ENCODE measurements at places on chromosomes 11 and 22.

GRCh38 chr11:35747668-35748067 lies 85.1 kb downstream of the TRIM44 start:
- no peak for DNase-seq

DNA sequence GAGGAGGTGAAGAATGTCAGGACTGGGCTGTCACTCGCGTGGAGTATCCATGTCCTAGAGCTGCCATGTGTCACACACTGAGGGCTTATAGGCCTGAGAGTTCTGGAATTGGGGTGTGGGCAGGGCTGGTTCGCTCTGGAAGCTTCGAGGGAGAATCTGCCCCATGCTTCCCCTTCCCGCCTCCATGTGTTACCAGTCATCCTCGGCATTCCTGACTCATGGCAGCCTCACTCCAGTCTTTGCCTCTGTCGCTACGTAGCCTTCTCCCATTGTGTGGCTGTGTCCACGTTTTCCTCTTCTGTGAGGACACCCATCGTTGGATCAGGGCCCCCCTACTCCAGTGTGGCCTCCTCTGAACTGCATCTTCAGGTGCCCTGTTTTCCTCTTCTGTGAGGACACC lies 301.2 kb downstream of the TBC1D22A start:
- no peak for DNase-seq

DNA sequence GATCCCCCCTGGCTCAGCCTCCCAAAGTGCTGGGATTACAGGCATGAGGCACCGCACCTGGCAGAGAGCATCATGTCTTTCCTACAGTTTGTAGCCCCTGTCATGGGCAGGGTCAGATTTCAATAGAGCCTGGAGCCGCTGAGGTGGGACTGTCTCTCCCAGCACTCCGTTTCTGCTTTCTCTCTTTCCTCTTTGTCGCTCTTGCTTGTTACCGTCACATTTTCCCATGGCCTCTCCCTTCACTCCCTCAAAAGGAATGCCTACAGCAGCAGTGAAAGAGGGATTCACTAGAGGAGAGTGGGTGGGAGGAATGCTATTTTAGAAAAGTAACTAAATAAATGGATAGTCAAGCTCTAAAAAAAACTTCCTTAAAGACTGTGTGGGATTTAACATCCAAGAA lies 136.7 kb upstream of the TTC12 start:
- no peak for DNase-seq

- DNase-seq = no peak
Measured at GRCh38 chr11:61049063-61049377, 53.3 kb upstream of the CD5 start.

DNA sequence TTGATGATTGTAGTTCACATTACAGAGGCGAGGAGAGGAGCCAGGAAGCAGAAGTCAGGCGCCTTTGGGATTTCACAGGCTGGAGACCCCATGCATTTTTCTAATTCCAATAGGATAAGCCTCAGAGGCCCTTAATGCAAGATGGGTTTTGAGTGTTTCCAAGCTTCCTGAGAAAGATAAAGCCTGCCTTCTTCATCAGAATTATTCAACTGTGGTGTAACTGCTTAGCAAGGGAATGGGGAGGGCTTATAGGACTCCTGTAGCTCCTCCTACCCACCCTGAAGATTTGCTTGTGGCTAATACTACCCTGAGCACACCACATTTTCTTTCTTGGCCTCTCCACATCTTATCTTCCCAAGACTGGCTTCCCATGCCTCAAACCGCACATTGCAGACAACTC lies 151.1 kb upstream of the ISX start:
- DNase-seq = no peak

DNA sequence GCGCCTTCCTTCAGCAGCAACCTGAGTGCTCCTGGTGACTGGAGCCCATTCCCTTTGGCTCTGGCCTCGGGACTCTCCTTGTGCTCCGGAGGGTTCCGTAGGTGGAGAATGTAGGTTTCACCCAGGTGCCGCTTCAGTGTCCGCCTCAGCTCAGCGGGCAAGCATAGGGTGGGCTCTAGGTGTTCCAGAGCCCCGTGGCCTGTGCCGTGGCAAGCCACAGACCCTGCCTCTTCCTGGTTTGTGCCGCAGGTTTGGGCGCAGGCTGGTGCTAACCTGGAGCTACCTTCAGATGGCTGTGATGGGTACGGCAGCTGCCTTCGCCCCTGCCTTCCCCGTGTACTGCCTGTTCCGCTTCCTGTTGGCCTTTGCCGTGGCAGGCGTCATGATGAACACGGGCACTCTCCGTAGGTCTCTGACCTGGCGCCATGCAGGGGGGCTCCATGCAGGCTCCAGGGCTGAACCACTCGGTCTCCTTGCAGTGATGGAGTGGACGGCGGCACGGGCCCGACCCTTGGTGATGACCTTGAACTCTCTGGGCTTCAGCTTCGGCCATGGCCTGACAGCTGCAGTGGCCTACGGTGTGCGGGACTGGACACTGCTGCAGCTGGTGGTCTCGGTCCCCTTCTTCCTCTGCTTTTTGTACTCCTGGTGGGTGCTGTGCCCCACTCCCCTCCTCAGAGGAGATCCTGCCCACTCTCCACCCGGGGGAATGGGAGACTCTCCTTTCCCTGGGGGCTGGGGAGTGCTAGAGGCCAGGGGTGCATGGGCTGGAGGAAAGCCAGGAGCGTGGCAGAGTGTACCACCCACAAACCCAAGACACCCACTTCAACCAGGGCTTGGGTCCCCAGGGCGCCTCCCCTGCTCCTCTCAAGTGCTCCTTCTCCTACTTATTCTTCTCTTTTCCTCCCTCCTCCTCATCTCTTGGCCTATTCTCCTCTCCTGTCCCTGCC lies 2.4 kb downstream of the SLC22A12 start:
- no peak for DNase-seq

DNA sequence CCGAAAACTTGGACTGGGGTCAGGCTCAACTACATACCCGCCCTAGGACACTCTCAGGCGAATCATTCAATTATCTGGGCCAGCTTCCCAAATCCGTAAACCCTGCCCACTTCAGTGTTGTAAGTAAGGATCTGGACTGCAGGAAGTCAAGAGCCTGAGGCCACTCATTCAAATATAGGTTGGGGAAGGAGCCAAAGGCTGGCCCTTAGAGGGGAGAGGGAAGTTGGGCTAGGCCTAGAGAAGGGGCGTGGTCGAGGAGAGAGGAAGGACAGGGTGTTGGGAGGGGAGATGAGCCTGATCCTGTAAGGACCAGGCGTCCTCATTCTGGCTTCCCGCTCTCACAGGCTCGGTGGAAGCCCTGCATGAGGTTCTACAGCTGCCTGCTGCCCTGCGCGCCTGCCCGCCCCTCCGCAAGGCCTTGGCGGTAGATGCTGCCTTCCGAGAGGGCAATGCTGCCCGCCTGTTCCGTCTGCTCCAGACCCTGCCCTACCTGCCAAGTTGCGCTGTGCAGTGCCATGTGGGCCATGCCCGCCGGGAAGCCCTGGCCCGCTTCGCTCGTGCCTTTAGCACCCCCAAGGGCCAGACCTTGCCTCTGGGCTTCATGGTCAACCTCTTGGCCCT lies 3.0 kb downstream of the SAC3D1 start:
- DNase-seq = no peak

GRCh38 chr11:125165843-125166763 lies 1.6 kb downstream of the PKNOX2 start:
- no peak for DNase-seq

DNA sequence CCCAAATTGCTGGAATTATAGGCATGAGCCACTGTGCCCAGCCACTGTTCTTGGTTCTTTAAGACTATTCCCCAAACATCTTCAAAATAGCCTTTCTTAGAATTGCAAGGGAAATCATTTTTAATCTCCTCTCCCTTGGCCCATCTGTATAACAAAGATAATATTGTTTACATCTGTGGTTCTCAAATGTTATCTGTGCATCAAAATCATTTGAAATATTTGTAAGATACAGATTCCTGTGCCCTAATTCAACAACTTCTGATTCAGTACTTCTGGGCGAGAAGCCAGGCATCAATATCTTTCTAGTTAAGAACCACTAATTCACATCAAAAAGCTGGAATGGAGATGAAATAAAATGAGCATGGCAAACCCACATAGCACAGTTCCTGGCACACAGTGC lies 83.0 kb downstream of the TMPRSS5 start:
- DNase-seq = no peak

GRCh38 chr11:46387919-46388618 lies 3.5 kb downstream of the CHRM4 start:
- no peak for DNase-seq

DNA sequence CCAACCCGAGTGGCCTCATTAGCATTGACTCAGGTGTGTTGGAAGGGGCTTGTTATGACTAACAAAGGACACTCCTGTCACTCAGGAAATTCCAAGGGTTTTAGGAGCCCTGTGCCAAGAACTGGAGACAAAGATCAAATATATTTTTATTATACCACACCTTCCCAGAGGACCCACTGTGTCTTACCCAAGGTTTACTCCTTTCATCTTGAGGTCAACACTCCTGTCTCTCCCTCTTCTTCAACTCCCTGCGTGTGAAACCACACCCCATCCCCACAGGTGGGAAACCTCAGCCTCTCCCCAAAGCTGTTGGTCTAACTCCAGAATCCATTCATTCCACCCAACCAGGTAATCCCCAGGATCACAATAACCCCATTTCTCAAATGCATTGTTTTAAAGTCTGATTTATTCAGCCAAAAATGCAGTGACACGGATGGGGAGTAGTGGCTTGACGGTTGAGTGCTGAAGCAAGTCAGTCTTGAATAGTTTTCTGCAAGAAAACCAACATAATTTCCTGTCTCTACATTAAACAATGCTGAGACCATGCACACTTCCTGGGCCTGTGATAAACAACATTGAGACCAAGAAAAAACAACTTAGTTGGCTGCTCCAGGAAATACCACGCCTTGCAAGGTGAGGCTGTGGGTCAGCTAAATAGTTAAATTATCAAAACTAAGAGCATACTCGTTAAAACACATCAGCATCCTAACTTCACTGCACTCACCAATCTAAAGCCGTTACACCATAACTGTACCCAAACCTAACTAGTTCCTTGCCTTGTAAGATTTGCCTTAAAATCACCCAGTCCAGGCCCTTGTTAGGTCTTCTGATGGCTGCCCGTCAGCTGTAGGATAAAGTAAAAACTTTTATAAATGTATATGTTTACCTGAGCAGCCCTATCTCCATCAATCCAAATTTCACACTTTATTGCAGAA lies 38.5 kb upstream of the SPON1 start:
- no peak for DNase-seq

GRCh38 chr11:13358596-13359270 lies 81.1 kb downstream of the BMAL1 start:
- DNase-seq = no peak

DNA sequence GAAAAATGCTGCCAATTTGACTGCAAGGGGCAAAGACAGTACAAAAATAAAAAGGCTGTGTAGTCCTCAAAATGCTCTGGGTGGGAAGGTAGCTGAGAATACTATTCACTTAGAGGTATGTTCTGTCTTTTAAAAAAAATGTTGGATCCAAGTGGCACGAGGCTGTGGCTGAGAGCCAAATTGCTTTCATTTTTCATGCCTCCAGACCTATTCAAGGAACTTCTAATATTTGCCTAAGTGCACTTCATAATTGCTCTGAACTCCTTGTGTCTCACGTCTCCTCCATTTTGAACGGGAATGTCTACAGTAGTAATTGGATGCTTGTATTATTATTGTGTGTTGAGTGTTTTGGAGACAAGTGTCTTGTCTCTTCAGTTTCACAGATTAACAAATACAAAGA lies 19.1 kb upstream of the SLC22A25 start:
- DNase-seq = no peak

- peak; percentile 5 for DNase-seq
Measured at GRCh38 chr22:22431271-22432220, 77.0 kb downstream of the ZNF280B start.

GRCh38 chr11:77559686-77560401 lies 29.9 kb upstream of the AQP11 start:
- DNase-seq = no peak

DNA sequence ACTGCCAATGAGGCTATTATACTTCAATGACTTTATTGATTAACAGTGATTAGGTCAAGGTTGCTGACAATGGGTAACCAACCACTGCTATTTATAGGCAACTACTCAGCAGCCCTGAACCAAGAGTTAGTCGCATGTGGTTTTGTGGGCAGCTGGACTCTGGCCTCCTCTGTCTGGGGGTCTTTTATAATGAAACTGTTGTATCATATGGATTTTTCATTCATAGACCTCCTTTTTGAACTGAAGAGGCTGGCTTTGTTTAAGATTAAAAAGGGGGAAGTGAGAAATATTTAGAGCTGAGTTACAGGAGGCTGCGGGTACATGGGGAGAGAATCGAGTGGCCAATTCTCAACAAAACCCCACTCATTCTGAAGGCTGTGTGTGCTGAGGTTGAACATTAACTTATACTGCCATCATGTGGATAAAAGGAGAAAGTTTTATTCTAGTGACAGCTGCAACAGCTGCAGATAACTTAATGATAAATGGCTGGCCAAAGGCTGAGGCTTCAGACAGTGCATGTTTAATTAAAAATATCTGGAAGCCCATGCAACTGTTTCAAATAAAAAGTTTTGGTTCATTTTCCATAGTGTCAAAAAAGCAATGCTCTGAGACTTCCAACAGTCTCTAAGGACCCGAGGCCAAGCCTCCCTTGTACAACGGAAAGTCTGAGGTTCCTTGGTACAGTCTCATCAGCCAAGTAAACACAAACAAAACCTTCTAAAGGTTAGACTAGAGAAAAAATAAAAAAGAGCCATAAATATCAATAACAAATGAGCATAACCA lies 682.6 kb downstream of the KCNA4 start:
- no peak for DNase-seq

- no peak for DNase-seq
Measured at GRCh38 chr22:27336151-27337090, 465.1 kb downstream of the MN1 start.

GRCh38 chr22:30694171-30694639 lies 469 bp upstream of the OSBP2 start:
- no peak for DNase-seq

GRCh38 chr22:50010676-50011446 lies 1.7 kb downstream of the IL17REL start:
- DNase-seq = no peak

DNA sequence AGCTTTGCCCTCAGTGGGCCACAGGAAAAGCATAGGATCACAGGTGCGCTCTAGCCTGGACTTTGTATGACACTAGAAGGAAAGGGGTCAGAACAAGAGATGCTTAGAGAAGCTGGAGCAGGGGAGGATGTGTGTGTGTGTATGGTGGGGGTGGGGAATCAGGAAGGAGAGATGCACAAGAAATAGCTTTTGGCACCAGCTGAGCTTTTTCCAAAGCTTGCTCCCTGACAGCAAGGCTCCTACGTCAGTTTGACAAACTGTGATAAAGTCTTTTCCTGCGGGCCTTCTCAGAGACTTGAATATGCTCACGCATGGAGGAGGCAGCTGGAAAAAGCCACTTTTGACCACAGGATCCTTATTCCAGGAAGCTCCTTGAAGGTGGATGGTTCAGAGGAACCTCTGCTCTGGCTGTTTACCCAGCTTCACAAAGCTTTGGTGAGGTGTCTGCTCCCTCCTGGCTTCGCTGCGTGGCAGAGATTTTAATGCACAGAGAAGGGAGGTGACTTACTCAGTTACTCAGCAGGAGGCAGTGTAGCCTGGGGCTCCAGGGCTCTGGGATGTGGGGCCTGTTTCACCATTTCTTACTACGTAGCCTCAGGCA lies 3.9 kb downstream of the CDC42EP1 start:
- DNase-seq = no peak

- DNase-seq = no peak
Measured at GRCh38 chr11:130536106-130537040, 87.9 kb downstream of the ADAMTS15 start.

All from GOT3 (cell line).